Vagina (tissue), 2 donors: ENCODE measurements at places on chromosomes 13 and 19.

- no peak for DNase-seq
Measured at GRCh38 chr19:5218963-5219530, 121.6 kb downstream of the PTPRS start.

GRCh38 chr19:43755256-43755801, 567 bp upstream of the SMG9 start:
- no peak for DNase-seq

DNA sequence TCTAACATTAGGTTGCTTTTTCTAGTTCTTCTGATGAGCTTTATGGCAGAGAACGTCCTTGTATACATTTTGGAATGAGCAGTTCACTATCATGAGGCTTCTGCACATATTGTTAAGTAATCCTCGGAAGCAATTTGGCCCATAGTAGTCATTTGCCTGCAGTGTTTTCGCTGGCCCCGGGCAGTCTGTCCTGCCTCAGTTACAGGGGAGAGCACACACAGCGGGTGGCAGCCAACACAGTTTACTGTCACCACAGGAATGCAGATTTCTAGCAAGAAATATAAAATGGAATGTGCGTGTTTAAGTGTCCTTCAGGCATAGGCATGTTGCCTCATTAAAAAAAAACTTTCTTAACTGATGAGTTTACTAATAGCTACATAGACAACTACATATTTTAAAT, 71.5 kb upstream of the GJB6 start:
- DNase-seq, result no peak

DNA sequence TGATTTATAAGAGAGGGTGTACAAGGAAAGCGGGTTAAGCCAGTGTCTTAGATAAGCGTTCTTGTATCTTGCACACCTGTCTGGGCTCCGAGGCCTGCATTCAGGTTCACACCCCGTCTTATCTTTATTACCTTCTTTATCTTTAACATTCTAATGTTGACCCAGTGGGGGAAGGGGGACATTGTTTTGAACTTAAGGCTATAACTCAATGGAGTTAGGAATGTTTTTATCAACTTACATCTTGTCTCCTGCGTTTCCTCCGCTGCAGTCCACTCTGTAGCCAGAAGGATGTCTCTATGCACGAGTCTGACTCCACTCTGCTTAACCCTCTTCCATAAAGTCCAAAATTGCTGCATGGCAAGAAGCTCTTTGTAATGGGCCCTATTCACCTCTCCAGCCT, 71.2 kb downstream of the FGF9 start:
- peak; percentile 56 for DNase-seq
